ENCODE measurements at places on chromosomes 6 and 20. TPM values are rescaled to one million over a fixed set of nuclear protein-coding genes. Genes with fewer than 3 reads are reported as not detected.

DNA sequence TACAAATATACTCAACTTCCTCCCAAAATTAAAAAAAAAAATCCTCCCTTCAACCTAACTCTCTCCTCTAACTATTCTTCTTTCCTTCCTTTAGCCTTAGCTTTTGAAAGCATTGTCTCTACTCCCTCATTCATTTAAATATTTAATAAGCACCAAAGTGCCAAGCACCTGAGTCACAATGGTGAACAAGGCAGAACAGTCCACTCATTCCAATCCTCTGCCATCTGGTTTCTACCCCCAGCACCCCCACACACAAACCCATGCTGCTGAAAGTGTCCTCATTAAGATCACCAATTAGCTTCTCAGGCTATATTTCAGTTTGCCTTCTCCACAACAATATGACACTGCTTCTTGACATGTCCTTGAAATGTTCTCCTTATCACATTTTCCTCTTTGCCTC is 76.3 kb downstream of the DTNBP1 start:
- no peaks in the 10 kb centered on the region for H3K27me3 ChIP-seq
- H3K36me3 ChIP-seq = no peaks in the 10 kb centered on the region
- no peak overlapping the region for H3K27ac ChIP-seq
- no peak overlapping the region for H3K4me3 ChIP-seq

Gene PDE7B
- 0.12 TPM for total RNA-seq

Gene PNLDC1
- 0.31 TPM for total RNA-seq

Gene HUS1B
- 1.5 TPM for total RNA-seq

DNA sequence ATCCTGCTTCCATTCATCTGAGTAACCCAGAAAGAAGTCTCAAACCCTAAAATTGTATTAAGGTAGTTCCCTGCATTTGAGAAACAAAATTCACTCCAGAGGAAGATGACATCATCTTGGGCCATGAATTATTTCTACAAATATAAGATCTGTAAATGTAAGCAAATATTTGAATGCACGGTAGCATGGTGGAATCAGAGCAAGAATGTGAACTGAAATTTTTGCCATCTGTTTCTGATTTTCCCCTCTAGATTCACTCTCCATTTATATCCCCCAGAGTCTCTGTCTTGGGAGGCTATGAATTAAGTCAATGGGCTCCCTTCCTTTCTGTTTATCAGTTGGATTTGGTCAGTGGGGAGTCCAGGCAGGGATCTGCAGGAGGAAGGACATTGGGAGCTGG is 5.8 kb upstream of the MAP3K5 start:
- H3K4me1 ChIP-seq = peaks cover 5% of the 10 kb centered on the region
- no peak overlapping the region for H3K27ac ChIP-seq
- peaks cover 5% of the 10 kb centered on the region for H3K27me3 ChIP-seq
- H3K4me3 ChIP-seq = no peak overlapping the region

Gene RANBP9
- total RNA-seq = 63.7 TPM

DNA sequence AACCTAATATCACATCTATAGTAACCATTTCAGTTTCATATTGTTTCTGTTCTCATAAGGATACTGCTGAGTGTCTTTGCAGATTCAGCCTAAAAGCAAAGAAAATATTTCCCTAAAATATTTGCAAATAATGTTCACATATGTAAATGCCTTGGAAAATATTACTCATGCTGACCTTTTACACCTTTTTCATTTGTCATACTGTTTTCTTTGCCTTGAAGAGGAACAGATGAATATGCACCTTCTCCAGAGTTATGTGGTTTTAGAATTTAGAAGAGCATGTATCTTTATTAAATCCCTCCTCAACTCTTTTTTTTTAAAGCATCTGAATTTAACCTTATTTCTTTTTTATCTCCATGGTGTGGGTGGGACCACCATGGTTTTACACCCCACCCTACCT is 32.5 kb downstream of the NDUFAF5 start:
- H3K4me3 ChIP-seq = no peak overlapping the region
- H3K36me3 ChIP-seq = peaks cover 31% of the 10 kb centered on the region
- peak overlapping the region; percentile 75 for H3K27ac ChIP-seq

Measured in activated CD4-positive, alpha-beta memory T cell treated with anti-CD3 and anti-CD28 coated beads for 36 hours (primary cell).